Nucleus accumbens (tissue), 56 donors: ENCODE measurements at places on chromosomes 3 and 15.

DNA sequence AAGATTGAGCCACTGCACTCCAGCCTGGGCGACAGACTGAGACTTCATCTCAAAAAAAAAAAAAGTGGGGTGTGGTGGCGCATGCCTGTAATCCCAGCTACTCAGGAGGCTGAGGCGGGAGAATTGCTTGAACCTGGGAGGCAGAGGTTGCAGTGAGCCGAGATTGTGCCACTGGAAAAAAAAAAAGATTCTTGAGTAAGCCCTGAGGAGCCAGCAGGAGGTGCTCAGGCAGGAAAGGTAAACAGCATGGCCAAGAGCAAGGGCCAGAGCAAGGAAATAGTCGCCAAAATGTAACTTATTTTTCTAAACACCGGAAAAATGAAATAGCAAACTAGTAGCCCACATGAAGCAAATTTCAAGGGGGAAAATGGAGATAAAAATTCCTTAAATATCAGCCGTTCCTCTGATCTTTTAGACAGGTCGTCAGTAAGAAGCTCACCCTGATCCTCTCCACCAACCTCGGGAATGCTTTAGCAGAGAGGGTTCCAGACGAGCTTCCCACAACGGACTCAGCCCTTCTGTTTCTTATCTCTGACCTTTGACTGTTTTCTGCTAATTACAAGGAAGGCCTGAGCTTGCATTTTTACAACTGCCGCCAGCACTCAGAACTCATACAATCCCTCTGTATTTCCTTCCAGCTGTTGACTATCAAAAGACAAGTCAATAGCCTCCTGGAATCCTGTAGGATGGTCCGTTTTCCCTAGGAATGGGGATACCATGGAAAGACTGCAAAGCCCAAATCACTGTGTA lies 45.0 kb upstream of the AKAP13 start:
- no peak for DNase-seq

GRCh38 chr15:67550522-67550921 lies 8.0 kb downstream of the MAP2K5 start:
- no peak for DNase-seq

DNA sequence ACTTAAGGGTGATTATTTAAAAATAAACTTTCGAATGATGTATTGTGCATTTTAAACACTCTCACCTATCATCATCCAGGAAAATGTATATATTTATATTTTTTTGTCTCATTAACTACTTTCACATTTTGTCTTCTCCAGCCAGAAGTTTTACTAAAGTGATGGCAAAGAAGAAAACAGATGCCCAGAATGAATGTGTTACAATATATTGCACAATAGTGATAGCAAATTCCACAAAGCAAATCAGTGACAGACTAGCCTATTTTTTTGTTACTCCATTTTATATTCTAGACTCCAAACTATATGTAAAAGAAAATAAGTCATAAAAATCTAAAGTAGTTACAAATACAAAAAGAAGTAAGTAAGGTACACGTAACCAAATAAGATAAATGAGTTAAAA lies 414.7 kb downstream of the EPHA3 start:
- DNase-seq, result no peak

DNA sequence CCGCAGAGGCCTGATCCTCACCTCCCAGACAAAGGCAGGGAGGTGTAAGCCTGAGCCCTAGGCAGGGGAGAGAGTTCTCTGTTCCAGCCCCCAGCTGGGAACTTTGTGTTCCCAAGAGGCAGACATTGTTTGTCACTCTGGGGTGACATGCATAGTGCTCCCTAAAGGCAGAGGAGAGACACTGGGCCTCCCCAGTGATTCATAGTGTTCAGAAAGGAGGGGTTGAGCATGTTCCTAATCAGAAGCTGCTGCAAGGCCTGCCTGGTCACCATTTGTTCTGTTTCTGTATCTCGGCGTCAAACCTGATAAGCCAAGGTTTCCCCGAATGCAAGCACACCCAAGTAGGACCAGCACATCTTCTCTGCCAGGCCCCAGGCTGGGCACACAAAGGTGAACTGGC lies 24.0 kb upstream of the SLC6A6 start:
- no peak for DNase-seq

GRCh38 chr3:176349706-176350105 lies 847.6 kb downstream of the TBL1XR1 start:
- no peak for DNase-seq

GRCh38 chr15:41417418-41418195 lies 712 bp downstream of the RTF1 start:
- peak; percentile 58 for DNase-seq

GRCh38 chr15:88274553-88275460 lies 18.3 kb upstream of the NTRK3 start:
- DNase-seq, result peak; percentile 55

DNA sequence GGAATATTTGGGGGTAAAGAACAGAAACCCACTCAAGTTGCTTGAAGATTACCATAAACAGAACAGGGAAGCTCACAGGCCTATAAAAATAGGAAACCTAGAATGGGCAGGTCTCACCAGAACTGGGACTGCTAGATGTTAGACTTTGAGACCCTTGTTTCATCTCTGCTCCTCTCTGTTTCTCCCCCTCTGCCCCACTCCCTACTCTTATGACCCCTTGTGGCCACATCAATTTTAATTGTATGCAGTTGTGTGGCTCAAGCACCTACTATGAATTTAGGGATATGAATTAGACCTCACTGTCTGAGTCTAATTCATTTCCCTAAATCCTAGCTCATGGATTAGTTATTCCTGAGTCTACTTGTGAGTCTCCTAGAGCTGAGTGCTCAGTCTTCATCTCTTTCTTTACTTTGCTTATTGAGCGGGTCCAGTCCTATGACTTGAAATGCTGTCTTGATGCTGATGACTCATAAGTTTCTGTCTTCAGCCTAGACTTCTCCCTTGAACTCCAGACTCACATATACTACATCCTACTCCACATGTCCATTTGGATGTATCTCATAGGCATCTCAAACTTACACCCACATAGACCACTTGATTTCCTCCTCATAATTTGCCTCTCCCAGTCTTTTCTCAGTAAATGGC lies 78.7 kb downstream of the ITPR1 start:
- DNase-seq, result no peak

DNA sequence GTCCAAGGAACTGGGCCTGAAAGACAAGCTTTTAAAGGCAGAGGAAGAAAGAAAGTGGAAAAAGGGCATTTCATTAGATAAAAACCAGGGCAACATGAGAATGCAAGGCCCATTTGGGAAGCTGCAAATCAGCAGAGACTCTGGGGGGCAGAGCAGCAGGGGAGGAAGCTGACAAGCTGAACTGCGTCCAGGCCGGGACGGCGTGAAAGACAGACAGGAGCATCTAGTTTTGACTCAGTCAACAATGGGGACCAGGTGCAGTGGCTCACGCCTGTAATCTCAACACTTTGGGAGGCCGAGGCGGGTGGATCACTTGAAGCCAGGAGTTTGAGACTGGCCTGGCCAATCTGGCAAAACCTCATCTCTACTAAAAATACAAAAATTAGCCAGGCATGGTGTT lies 69.9 kb downstream of the CDC25A start:
- DNase-seq, result no peak

- peak; percentile 58 for DNase-seq
Measured at GRCh38 chr3:140023616-140024530, 88.9 kb downstream of the CLSTN2 start.

GRCh38 chr3:46112296-46112695 lies 85.0 kb upstream of the XCR1 start:
- no peak for DNase-seq

DNA sequence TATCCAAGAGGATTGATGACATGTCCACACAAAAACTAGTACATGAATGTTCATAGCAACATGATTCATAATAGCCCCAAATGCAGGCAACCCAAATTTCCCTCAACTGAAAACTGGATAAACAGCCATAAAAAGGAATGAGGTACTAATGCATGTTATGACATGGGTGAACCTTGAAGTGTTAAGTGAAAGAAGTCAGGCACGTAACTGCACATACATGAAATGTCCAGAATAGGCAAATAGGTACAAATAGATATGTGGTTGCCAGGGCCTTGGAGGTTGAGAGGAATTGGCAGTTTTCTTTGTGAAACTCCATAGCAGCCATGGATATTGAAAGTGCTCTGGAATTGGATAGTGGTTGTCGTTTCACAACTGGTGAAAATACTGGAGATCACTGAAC lies 52.2 kb upstream of the CCR4 start:
- DNase-seq, result no peak
